ENCODE measurements at places on chromosomes 13 and 19. TPM values are rescaled to one million over a fixed set of nuclear protein-coding genes. Genes with fewer than 3 reads are reported as not detected.

DNA sequence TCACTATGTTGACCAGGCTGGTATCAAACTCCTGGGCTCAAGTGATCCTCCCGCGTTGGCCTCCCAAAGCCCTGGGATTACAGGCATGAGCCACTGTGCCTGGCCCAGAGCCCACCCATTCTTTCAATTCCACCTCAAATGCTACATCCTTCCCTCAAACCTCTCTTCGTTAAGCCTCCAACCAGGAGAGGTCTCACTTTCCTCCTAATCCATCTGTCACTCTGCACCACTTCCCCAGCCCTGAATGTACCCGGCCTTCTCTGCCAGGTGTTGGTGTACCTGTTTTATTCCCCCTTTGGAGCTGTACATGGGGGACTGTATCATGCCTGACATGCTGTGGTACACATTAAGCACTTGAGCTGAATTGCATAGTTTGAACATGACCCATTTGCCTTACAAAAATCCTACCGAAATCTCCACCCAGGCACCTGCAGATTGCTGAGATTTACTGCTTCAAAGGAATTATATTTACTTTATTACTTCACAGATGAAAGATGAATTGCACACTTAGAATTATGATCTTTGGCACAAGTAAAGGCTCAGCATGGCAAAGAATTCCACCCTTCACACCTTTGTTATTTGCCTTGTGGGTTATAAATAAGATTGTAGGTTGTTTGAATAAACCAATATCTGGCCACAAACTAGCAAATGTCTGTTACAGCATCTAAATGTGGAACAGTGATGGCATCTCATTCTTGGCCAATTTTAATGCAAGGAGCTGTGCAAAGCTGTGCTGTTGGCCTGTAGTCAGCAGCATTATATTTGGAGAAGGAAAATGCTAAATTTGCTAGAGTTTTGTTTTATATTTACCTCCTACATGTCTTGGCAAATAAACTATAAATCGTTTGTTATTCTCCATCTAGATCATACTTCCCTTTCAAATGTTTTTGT lies 15.6 kb upstream of the WASF3 start:
- H3K4me1 ChIP-seq = no peaks in the 10 kb centered on the region
- no peak overlapping the region for H3K4me3 ChIP-seq
- no peak overlapping the region for H3K27ac ChIP-seq
- no peak for DNase-seq
- no peaks in the 10 kb centered on the region for H3K27me3 ChIP-seq
- H3K36me3 ChIP-seq = no peaks in the 10 kb centered on the region

The ETV2 gene
- 1.2 TPM for total RNA-seq

The ZNF699 gene
- 19.4 TPM for total RNA-seq

- no peaks in the 10 kb centered on the region for H3K4me1 ChIP-seq
- no peaks in the 10 kb centered on the region for H3K27me3 ChIP-seq
- H3K4me3 ChIP-seq = no peak overlapping the region
Measured at GRCh38 chr13:89380101-89380500, 1708.9 kb downstream of the SLITRK5 start.

The CACNG7 gene
- not detected for total RNA-seq

The GAPDHS gene
- total RNA-seq = not detected

GRCh38 chr19:19459073-19459472 lies 53.6 kb downstream of the GATAD2A start:
- no peaks in the 10 kb centered on the region for H3K27me3 ChIP-seq
- H3K4me1 ChIP-seq = peaks cover 10% of the 10 kb centered on the region
- no peaks in the 10 kb centered on the region for H3K36me3 ChIP-seq
- H3K4me3 ChIP-seq = no peak overlapping the region
- H3K27ac ChIP-seq = no peak overlapping the region

DNA sequence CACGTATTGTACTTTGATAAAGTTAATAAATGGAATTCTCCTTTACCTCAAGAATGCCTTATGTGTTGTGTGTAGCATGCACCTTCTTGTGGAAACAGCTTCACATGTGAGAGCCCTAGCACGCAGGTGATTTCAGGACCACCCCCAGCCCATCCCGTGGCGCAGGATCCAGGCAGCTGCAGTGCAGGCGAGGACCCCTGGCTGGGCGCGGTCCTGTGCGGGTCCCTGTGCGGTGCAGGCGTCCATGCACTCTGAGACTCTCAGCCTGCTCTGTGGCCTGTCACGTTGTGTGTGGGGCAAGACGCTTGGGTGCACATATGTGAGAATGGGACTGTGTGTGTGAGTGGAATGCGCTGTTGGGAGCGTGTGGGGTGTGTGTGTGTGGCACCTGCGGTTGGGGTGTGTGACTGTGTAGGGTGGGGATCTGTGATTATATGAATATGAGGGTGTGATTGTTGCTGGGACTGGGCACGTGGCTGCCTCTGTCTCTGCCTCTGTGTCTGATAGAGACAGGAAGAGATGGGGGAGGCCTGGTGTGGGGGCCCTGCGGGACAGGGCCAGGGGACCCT lies 30.8 kb downstream of the WTIP start:
- H3K4me3 ChIP-seq = no peak overlapping the region
- no peak overlapping the region for H3K27ac ChIP-seq
- no peaks in the 10 kb centered on the region for H3K4me1 ChIP-seq
- no peaks in the 10 kb centered on the region for H3K36me3 ChIP-seq

- no peak overlapping the region for H3K4me3 ChIP-seq
- no peaks in the 10 kb centered on the region for H3K27me3 ChIP-seq
- no peaks in the 10 kb centered on the region for H3K36me3 ChIP-seq
- no peak overlapping the region for H3K27ac ChIP-seq
- no peaks in the 10 kb centered on the region for H3K4me1 ChIP-seq
Measured at GRCh38 chr13:26910754-26911465, 150.3 kb upstream of the GPR12 start.

The ABHD17A gene
- 146 TPM for total RNA-seq

DNA sequence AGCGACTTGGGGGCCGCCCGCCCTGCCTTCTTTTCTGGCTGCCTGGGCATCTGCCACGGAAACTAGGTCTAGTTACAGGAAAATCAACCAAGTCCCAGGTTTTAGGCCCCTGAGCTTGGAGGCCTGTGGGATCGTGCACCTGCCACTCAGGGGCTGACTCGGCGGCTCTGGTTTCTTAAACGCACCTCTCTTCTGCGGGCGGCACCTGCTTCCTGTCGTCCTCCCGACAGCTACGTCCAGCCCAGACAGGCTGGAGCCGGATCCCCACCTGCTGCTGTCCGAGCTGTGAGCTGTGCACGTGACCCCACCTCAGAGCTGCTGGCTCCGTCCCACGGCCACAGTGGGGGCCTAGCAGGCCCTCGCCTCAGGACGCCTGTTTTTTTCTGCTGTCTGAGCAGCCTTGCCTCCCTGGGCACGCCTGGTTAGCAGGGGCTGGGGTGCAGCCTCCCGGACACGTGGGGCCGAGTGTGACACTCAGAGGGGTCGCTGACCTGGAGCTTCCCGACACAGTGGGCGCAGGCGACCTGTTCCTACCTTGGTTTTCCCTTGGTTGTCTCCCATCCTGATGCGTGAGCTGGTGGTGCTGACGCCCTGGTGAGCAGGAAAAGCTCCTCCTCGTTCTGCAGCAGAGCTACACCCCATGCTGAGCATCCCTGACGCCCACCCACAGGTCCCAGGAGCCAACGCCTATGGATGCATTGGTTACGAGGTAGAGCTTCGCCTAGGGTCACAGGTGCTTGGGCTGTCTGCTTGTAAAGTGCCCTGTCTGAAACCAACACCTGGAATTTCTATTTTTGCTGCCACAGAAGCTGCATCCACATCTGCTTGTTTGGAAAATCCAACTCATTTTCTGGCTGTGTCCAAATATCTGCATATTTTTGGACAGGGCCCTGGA lies 17.5 kb downstream of the TMEM255B start:
- peaks cover 6% of the 10 kb centered on the region for H3K27me3 ChIP-seq
- H3K4me1 ChIP-seq = no peaks in the 10 kb centered on the region
- H3K27ac ChIP-seq = no peak overlapping the region
- H3K36me3 ChIP-seq = no peaks in the 10 kb centered on the region
- DNase-seq = no peak

The GPC5 gene
- 35.0 TPM for total RNA-seq

Data from prostate gland (tissue), 2 donors.